ENCODE measurements at places on chromosomes 13 and 19. TPM values are rescaled to one million over a fixed set of nuclear protein-coding genes. Genes with fewer than 3 reads are reported as not detected.

CYP2A13 gene
- not detected for total RNA-seq

- DNase-seq: no peak
Measured at GRCh38 chr13:24032252-24032651, 128.3 kb upstream of the SPATA13 start.

GRCh38 chr13:107170270-107170931 is 602.5 kb upstream of the ARGLU1 start:
- DNase-seq: no peak

TJP3 gene
- total RNA-seq: 34.4 TPM

GRCh38 chr13:79427883-79428282 is 21.8 kb upstream of the RBM26 start:
- DNase-seq: no peak

DNA sequence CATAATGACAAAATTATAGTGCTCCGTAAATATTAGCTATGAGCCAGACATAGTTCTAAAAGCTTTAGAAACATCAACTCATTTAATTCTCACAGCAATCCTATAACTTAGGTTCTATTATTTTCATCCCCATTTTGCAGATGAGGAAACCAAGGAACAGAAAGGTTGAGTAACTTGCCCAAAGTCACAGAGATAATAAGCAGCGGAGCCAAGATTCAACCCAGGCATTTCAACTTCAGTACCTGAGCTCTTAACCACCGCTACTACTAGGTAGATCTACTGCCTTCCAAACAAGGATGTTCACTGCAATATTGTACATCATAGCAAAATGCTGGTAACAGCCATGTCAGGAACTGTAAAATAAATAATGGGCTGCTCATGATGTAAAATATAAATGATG is 39.9 kb downstream of the ELF1 start:
- no peak for DNase-seq

GRCh38 chr13:84607261-84608013 is 725.2 kb upstream of the SLITRK1 start:
- DNase-seq: no peak

DNA sequence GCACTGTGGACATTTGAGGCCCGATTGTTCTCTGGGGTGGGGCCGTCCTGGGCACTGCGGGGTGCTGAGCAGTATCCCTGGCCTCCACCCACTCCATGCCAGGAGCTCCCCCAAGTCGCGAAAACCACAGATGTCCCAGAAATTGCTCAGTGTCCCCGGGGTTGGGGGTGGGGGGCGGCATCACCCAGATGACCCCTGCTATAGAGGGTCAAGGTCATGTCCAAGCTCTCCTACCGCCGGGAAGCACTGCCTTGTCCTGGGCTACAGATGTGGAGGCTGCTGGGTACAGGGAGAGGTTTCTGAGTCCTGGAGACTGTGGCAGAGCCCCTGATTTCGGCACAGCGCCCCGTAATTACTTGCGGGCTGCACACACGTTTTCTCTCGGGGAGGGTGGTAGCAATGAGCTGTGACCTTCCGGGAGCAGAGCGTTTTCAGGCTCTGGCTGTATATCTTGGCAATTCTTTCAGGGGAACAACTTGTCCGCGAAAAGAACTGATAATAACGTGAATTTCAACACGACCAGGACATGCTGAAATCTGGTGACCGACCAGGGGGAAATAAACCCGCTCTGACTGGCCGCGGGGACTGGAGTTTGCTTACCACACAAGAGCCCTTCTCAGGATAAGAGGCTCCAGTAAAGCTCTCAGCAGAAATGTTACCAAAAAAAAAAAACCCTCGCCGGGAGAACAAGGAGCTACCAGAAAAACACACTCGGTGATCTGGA is 68.1 kb downstream of the GNG7 start:
- peak; percentile 89 for DNase-seq

DNA sequence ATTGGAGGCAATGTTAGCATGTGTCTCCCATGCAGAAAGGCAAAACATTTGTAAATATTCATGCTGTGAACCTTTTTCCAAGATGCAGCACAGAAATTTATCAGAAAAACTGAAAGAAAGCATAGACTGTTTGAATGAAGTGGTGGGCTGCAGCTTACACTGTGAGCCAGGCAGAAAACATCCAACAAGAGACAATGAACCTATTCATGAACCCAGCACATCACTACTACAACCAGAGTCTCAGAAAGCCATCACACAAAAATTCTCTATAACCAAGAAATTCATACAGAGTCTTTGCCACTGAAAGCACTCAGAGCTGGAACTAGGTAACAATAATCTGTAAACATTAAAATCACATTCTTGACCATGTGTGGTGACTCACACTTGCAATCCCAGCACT is 448.9 kb downstream of the UQCRFS1 start:
- no peak for DNase-seq

DLL3 gene
- not detected for total RNA-seq

CD22 gene
- 19.1 TPM for total RNA-seq

SYNGR4 gene
- not detected for total RNA-seq

GRCh38 chr13:98938801-98939200 is 39.1 kb downstream of the DOCK9 start:
- DNase-seq: no peak

DNA sequence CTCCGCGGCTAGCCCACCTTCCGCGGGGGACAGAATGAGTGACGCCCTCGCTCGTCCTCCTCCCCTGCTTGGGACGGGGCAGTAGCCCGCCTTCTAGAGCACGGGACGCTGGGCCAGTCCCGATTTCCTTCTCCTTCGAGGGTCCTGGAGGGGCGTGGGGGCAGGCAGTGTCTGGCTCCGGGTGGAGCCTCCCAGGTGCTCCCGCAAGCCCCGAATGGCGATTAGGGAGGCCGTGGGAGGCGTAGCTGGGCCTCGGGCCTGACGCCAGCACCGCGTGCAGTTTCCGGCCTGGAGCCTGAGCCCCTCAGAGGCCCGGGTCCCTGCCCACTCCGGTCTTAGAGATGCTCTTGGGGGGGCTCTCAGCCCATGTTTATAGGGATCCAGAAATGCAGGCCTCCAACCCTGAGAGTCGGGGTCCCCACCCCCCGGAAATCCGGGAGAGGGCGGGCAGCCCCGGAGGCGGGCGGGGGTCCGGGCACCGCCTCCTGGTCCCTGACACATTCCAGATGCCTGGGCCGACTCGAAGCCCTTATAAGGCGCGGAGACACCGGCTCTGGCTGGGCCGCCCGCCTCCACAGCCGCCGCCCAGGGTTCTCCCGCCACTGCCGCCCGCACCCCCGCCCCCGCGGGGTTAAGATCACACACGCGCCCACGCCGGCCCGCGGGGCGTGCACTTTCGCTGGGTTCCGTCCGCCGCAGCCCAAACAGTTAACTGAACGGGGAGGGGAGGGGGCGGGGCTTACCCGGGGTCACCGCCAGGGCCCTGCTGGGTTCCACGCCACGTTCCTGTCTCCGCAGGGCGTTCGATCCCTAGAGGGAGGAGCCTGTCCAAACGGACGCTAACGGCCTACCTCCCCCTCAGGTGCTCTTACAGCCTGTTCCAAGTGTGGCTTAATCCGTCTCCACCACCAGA is 1.5 kb downstream of the MYADM start:
- peak; percentile 94 for DNase-seq

DNA sequence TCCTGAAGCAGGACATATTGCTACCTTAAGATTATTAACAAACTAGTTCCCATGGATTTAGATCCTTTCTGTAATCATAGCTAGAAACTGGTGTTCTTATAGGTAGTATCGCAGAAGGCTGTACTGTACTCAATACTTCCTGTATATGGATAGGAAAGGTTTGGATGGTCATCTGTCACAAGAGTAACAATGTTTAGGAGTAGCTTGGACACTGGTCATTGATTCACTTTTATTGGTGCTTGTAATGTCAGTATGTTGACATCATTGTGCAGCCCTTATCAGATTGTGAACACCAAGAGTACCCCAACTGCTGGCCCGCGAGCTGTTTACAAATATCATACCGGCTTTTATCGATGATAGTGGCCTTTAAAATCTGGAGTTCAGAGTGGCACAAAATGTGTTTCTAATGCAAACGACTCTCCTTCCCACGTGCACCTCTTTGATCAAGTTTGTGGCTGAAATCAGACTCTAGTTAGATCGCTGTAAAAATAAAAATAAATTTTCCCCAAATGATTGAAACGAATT is 605 bp upstream of the CDK8 start:
- no peak for DNase-seq

DNA sequence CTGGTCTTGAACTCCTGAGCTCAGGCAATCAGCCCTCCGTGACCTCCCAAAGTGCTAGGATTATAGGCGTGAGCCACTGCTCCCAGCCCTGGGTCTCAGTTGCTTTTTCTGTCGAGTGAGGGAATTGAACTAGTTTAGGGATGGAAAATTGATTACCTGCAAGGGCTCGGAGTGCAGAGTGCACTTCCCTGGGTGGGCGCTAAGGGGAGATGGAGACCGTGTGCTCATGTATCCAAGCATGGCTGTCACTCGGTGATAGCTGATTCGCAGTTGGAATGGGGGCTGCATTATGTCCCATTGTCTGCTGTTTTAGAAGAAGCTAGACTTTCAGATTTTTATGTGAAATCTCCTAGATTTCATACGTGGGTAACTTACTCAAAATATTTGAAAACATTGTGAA is 139.9 kb upstream of the RFC3 start:
- DNase-seq: no peak

DNA sequence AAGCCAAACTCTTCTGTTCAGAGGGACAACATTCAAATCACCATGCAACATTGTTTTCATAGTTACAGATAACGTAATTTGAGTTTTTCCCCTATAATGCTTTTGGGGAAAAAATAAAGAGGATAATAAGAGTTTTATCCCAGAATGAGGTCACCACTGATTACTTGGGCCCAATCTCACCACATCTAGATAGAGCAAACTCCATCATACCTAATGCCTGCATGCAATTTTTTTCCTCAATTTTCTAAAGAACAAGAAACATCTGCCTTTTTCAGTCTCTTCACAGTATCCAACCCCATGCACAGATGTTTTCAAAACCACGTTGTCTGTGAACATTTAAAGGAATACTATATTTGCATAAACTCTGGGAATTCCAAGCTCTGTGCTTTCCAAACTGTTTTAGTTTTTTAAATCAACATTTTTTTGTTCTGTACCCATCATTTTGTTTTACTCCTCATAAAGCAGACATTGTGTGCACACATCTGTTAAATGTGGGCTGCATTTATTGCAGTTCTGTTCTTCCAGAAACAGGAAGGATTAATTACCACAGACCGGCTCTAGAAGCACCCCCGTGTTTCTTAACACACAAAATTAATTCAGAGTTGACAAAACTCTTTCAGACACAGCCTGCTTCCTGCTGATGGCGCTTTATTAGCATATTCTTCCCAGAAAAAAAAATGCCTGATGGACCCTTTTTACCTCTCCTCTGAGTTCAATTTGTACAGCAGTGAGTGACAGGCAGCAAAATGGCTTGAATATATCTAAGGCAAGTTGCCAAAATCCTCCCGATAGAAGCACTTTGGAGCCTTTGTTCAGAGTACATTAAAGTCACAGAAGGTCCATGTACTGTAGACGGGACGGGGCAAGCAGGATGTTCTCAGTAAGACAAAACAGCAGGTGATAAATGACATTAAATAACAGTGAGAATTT is 1171.9 kb downstream of the EFNB2 start:
- DNase-seq: no peak

DNA sequence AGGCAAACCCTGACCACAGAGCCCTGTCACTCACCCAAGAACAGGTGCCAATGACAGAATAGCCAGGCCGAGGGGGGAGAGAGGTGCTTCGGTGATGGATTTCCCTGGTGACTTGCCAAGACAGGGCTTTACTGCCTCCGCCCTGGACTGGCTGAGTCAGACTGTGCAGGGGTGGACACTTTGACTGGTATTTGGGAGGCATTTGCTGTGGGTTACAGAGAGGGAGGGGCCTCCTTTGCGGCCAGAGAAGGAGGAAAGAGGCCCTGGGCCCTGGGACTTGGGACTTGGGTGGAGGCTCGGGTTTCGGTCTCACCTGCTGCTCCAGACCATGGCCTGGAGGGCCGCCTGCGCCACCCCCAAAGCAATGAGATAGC is 4.6 kb upstream of the EPS8L1 start:
- DNase-seq: no peak

- no peak for DNase-seq
Measured at GRCh38 chr19:40700083-40700482, 9.6 kb upstream of the NUMBL start.

GRCh38 chr13:50898338-50898737 is 11.3 kb upstream of the RNASEH2B start:
- DNase-seq: no peak

DNA sequence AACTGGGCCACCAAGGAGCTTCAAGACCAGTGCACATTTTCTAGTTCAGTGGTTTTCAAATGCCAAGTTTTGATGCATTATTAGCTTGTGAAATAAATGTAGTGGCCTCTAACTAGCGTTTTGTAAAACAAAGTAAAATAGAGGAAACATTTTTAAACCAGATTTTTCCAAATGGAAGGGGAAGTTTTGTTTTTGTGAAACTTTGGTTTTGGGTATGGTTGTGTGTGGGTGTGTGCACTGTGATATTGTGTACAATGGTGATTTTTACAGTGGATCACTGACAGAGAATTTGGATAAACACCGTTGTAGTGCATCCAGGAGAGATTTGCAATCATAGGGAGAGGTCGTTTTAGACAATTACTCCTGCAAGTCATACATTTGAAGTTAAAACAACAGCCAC is 108.9 kb downstream of the SLC7A1 start:
- no peak for DNase-seq

LYPD3 gene
- 0.74 TPM for total RNA-seq

COL5A3 gene
- total RNA-seq: 8.9 TPM

DNA sequence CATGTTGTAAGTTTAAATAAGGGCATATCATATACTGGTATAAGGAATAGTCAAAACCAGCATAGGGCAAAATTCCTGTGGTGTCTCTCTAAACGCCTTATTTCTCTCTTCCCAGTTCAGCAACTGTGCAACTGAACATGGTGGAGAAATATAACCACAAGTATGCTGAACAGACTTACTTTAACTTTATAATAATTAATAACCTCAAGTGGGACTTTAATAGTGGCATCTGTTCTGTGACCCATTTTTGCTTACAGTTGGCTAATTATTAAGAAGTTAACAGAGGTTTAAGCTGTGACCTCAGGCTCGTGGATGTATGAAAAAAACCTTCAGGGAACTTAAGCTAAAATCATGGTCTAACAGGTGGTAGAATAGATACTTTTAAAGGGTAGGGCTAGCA is 54.3 kb downstream of the MICU2 start:
- DNase-seq: no peak

GRCh38 chr19:49672131-49672919 is 4.7 kb upstream of the PRMT1 start:
- peak; percentile 84 for DNase-seq

MCEMP1 gene
- 184 TPM for total RNA-seq

- DNase-seq: no peak
Measured at GRCh38 chr13:110332750-110333149, 25.7 kb downstream of the COL4A2 start.
